Progenitor cell of endocrine pancreas (in vitro differentiated cells): ENCODE measurements at places on chromosomes 11 and 22. TPM values are rescaled to one million over a fixed set of nuclear protein-coding genes. Genes with fewer than 3 reads are reported as not detected.

Gene SEZ6L
- total RNA-seq: 25.3 and 26.2 TPM in 2 replicates

Gene PARVG
- total RNA-seq: 0.22 TPM in 1 of 2 replicates, not detected in the other

Gene RASSF10
- 21.7 and 24.4 TPM in 2 replicates for total RNA-seq

Gene F2
- 21.8 and 22.8 TPM in 2 replicates for total RNA-seq

Gene TMPRSS4
- 11.3 and 12.1 TPM in 2 replicates for total RNA-seq

Gene MYO18B
- total RNA-seq: 1.9 and 2.8 TPM in 2 replicates

Gene AIFM3
- total RNA-seq: 1.8 and 2.3 TPM in 2 replicates

Gene IFITM10
- 1.2 TPM in 2 replicates for total RNA-seq

Gene WEE1
- 154 and 179 TPM in 2 replicates for total RNA-seq

Gene THRSP
- total RNA-seq: not detected in 2 replicates

Gene GPHA2
- 0.41 TPM in 1 of 2 replicates, not detected in the other for total RNA-seq

Gene VPS11
- 36.3 and 37.2 TPM in 2 replicates for total RNA-seq

Gene SAA4
- not detected in 2 replicates for total RNA-seq

Gene FAM180B
- 0.26 and 0.29 TPM in 2 replicates for total RNA-seq

Gene LDHAL6A
- not detected in 2 replicates for total RNA-seq

Gene MPZL3
- 6.3 and 7.4 TPM in 2 replicates for total RNA-seq

Gene KIAA1671
- total RNA-seq: 57.1 and 62.1 TPM in 2 replicates

Gene MOB2
- total RNA-seq: 30.4 and 33.3 TPM in 2 replicates

Gene ANO9
- 31.0 and 34.6 TPM in 2 replicates for total RNA-seq

Gene AMOTL1
- total RNA-seq: 44.8 and 45.8 TPM in 2 replicates

Gene POTEH
- not detected in 2 replicates for total RNA-seq

Gene NLRP6
- not detected in 2 replicates for total RNA-seq

Gene GLB1L2
- total RNA-seq: 11.7 and 11.9 TPM in 2 replicates

Gene ZBTB16
- 29.6 and 32.6 TPM in 2 replicates for total RNA-seq

Gene OR11H1
- not detected in 2 replicates for total RNA-seq

Gene TMEM25
- 53.5 and 59.5 TPM in 2 replicates for total RNA-seq

Gene ADAMTS15
- 1.2 TPM in 2 replicates for total RNA-seq

Gene FOLR2
- not detected in 2 replicates for total RNA-seq

Gene KRTAP5-10
- 0.41 TPM in 1 of 2 replicates, not detected in the other for total RNA-seq

Gene OR52N4
- not detected in 2 replicates for total RNA-seq

Gene OR52H1
- 0.26 TPM in 1 of 2 replicates, not detected in the other for total RNA-seq

Gene ALX4
- total RNA-seq: not detected in 2 replicates

Gene RAG2
- not detected in 2 replicates for total RNA-seq

Gene RPS25
- 1,089 and 1,112 TPM in 2 replicates for total RNA-seq

Gene OR8G5
- not detected in 2 replicates for total RNA-seq
